Activated naive CD4-positive, alpha-beta T cell treated with anti-CD3 and anti-CD28 coated beads, Interleukin-2, amount 50 U/mL, for 72 hours (primary cell): ENCODE measurements at places on chromosomes 6 and 20.

GRCh38 chr6:125354649-125355048 is 52.9 kb upstream of the HDDC2 start:
- no peak for DNase-seq

- no peak for DNase-seq
Observed at GRCh38 chr20:50743087-50743486, 11.7 kb downstream of the PARD6B start.

DNA sequence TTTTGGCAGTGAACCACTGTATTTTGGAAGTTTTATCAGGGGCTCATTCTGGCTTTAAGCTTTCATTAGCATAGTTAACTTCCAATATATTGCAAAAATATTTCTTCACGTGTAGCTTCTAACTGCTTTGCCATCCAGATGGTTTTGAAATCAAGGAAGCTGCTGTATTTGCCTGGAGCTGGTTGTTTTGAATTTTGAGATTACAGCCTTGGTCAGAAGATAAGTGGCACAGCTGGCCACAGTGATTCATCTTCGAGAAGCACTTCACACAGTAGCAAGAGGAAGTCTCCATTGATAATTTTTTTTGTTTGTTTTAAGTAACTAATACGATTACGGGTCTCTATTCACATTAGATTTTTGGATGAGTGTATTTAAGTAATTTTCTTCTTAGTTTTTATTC is 3.8 kb downstream of the APCDD1L start:
- no peak for DNase-seq

DNA sequence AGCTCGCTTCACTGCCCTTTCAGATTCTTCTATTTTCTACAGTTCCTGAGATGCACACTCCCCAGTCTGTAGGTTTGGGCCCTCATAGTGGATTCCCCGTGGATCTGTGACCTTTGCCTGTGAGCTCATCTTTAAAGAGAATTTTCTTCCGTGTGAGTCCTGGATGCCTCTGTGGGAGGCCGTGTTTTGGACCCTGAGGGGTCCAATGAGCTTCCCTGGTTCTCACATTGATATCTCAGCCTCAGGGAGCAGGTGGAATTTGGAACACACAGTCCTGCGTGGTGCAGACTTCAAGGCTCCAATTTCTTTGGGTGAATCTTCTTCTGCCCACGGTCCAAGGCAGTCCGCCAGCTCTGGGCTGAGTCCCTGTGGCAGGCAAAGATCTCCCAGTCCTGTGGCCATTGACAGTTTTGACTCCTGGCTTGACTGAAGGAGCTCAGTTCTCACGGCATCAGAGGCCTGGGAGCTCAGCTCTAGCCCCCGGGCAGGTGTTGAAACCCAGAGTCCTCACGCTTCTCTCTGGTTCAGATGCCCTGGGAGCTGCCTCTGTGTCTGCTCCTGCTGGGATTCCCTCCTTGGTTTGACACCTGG is 61.0 kb downstream of the PSMG4 start:
- no peak for DNase-seq

- peak; percentile 49 for DNase-seq
Observed at GRCh38 chr6:157966589-157966977, 15.1 kb upstream of the SYNJ2 start.

DNA sequence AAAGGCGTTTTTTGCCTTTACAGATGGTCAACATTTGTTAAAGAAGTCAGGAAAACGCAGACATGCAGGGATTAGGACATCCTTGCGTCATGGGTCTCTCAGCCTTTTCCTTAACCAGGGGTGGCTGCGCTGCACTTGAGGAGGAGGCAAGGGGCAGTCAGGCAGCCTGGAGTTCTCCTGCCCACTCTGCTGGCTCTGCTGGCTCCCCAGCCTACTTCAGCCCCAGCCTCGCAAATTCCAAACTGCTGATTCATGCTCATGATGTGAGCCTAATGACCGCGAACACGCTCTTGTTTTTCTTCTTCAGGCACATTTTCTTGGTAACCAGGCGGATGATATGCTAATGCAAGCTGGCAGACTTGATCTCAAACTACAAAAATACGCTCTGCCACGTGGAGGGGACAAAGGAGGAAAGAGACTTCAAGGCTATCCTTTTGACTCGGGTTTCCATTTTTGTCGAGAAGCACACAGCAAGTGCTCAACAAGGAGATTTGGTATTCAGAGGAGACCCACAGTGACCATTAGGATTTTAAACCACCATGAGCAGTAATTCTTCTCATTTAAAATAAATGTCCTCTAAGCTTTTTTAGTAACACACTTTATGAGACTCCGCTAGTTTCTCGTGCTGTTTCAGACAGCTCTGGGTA is 290.3 kb upstream of the STXBP5 start:
- DNase-seq: peak; percentile 4

DNA sequence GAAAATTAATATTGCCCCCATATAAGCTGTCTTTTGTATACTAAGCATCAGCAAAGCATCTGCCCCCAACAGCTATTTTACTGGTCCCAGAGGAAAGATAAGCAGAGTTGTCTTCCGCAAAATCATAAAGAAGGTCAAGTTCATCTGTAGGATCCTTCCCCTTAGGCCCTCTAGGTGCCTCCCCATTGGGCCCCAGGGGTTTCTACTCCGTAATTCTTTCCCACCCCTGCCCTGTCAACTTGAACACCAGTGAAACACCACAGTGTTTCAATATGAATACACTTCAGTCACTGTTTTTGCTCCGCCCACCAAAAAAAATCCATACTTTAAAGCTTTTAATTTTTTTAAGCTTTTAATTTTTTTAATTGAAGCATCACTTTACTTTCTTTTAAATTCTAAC is 159.2 kb downstream of the ATXN1 start:
- DNase-seq: peak; percentile 54

- no peak for DNase-seq
Observed at GRCh38 chr20:33279261-33279910, 3.6 kb upstream of the BPIFB1 start.

- DNase-seq: no peak
Observed at GRCh38 chr20:19322061-19322985, 109.9 kb downstream of the SLC24A3 start.

- DNase-seq: no peak
Observed at GRCh38 chr6:21257125-21257524, 336.4 kb upstream of the SOX4 start.

DNA sequence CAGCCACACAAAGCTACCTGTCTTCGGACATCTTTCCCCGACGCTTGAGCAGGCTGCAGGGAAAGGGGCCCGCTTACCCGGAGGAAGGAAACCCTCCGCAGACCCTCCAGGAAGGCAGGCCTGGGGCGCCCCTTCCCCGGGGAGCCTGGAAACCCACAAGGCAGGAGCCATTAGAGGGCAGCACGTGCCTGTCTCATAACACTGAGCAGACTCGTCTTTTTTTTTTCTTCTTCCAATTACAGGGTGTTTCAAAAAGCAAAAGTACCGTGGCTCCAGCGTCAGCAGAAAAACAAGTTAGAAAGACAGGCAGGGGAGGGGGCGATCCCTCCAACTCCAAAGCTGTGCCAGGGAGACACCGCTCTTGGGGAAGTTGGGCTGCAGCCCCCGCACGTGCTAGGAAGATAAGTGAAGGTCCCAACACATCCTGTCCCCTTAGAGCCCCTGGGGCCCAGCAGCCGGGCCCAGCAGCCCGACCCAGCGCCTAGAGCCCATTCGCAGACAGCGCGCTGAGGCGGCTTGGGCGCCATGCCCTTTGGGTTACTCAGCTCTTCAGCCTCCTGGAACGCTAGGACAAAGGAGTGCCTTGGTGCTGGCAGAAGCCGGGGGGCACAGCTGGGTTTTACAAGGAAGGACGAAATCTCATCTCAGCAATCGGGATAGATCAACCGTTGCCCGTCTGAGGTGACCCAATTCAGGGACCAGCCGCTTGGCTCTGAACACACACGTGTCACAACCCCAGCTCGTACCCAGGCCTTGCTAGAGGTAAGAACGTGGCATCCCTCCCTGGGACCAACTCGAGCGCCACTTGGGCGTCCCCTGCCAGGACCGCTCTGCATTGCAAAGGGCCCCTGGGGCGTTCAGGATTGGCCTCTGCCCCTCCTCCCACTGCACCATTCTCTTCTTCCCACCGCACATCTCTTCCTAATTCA is 136.3 kb downstream of the LY86 start:
- no peak for DNase-seq

GRCh38 chr20:43694763-43695162 is 27.8 kb downstream of the MYBL2 start:
- DNase-seq: no peak

GRCh38 chr20:63978319-63979228 is 868 bp downstream of the SAMD10 start:
- peak; percentile 90 for DNase-seq

DNA sequence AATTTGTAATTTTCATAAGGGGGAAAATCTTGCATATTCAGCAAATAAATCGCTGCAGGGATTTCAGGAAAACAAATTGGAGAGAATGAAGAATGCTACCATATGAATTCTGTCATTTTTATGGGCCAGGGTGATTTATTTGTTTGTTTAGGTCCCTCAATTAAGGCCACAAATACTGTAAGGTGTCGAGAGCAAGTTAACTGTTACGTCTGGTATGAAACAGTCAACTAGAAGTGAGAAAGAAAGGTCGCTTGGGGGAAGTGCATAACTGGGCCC is 166.9 kb upstream of the TSHZ2 start:
- no peak for DNase-seq

- no peak for DNase-seq
Observed at GRCh38 chr20:577167-577791, 32.8 kb downstream of the TCF15 start.

DNA sequence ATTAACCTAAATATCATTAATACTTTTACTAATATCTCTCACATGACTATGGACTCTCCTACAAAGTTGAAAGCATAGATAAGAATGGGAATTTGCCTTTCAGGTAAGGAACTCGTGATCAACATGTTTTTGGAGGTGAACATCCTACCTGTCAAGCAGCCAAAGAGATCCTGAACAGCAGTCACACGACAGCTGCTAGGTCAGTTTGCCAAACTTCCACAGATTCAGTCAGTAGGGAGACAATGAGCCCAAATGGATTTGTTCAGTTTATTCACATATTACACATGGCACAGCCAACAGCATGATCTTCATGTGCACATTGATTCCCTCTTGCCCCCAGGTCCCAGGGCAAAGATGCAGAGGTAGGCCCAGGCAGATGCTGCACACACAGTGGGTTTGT is 86.1 kb upstream of the LOC128125822 start:
- no peak for DNase-seq

GRCh38 chr6:134956032-134956431 is 6.1 kb upstream of the ALDH8A1 start:
- no peak for DNase-seq

DNA sequence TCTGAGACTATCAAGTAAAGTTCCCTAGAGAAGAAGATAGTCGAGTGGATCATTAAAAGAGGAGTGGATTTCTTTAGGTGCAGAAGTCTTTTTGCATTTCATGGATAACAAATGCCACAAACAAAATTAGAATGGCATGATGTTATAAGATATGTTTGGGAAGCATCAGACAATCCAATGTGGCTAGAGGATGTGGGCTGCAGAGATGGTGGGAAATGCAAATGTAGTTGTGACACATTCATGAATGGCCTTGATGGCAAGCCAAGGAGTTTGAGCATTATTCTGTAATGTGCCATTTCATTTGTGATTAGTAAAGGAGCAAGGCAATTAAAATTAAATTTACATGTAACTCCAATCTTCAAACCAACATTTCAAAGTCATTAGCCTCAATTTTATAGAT is 211.9 kb downstream of the CENPW start:
- no peak for DNase-seq

DNA sequence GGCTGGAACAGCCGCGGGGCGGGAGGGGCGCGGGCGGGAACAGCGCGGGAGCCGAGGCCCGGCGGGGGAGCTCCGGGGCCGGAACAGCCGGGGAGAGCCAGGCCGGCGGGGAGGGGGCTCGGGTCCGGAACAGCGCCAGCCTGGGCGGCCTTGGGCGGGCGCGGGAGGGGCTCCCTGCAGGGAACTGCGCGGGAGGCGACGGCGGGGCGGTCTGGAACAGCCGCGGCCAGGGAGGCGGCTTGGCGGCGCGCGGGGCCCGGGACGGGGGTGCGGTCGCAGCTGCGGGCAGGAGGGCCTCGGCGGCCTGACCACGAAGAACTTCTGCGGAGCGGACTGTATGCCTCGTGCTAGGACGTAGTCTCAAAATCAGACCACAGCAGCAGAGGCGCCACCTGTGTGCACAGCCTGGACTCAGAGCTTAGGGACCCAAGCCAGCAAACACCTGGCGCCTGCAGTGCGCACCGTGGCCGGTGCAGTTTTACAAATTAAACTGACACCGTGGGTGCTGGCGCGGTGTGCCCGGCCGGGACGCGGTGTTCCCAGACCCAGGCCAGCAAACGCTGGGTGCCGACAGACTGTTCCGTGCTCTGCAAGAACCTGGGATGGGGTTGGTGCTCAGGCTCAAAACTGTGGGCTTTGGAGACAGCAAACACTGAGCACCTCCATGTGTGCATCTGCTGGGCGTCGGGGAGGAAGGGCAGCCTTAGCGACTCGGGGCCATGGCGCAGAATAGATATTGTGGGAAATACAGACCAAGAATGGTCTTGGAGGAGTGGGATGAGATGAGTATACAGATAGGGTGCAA is 572 bp downstream of the ZNF341 start:
- DNase-seq: peak; percentile 89

DNA sequence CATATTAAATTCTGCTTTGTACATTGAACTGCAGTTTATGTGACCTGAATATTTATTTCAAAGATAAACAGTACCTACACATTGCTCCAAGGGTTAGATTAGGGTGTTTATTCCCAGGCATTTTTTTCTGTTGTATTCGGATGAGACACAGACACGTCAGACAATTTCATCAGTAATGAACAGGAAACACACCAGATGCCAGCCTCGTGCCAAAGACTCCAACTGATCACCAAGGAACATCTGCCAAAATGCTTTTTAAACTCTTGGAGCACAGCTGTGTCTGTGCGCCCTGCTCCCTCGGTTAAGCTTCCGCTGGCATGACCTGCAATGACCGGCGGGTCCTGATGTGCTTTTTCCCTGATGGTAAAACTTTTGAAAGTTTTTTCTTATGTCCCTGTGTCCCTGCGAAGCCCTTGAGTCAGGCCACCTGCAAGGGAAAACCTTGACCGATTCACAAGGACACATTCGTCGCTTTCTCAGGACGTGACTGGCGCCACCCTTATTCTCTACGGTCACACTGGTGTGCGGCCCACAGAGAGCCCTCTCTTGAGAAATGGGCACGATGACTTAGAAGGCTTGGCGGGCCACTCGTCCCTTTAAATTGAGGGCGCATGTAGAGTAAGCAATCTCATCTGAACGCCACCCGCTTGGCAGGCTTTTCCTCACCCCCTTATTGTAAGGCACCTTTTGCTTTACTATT is 173.9 kb downstream of the QKI start:
- no peak for DNase-seq

GRCh38 chr20:3998998-3999397 is 16.4 kb downstream of the RNF24 start:
- DNase-seq: no peak

DNA sequence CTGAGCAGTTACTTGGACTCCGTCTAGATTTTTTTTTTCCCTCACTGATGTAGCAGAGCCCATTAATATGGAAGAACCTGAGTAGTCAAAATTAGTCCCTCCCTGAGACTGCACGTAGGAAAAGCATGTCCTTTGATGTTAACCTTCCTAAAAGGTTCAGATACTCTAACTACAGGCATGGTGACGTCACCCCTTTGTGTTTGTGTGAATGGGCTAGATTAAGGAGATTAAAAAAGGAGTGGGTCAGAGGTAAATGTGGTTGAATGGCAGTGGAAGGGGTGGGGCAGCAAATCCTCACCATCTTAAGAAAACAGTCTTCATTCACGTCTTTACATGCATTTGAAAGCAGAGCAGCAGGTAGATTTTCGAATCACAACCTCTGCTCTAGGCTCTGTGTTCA is 521.1 kb downstream of the TFAP2B start:
- no peak for DNase-seq

- no peak for DNase-seq
Observed at GRCh38 chr6:12592634-12593033, 123.9 kb upstream of the PHACTR1 start.

GRCh38 chr6:143234734-143235133 is 174.0 kb downstream of the AIG1 start:
- DNase-seq: no peak
